ENCODE measurements at places on chromosomes 5 and 9.

GRCh38 chr9:113185271-113185670 is 34.5 kb downstream of the SLC31A2 start:
- no peak for DNase-seq

DNA sequence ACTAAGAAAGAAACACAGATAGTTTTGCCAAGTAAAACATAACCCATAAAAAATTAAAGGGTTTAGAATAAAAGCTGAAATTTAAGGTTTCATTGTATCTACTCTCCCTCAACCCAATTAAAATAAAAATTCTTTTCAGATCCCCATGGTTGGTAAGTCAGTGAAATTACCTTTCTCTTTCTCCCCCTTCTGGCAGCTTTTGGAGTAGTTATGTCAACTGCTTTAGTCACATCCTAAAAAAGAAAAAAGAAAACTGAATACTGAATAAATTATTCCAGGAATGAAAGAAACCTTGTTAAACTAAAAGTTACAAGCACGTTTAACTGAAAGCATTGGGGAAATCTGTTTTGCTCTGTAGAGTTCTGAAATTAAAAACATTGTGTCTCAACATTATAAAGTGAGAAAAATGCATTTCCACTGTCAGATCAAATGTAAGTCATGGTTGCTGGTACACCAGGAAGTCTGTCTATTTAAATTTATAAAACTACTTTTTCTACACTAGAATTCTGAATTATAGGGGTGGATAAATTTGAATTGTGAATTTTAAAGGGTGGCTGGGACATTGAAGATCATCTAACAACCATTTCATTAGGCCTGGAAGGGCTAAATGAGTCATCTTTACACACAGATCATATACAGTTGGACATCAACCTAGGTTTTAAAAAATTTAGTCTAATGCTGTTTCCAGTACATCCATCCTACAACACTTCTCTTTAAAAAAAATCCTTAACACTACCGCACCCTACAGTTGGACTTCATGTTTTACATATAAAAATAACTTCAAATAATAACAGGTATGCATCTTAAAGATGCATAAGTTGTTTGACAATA is 24.7 kb downstream of the PSIP1 start:
- DNase-seq = no peak

DNA sequence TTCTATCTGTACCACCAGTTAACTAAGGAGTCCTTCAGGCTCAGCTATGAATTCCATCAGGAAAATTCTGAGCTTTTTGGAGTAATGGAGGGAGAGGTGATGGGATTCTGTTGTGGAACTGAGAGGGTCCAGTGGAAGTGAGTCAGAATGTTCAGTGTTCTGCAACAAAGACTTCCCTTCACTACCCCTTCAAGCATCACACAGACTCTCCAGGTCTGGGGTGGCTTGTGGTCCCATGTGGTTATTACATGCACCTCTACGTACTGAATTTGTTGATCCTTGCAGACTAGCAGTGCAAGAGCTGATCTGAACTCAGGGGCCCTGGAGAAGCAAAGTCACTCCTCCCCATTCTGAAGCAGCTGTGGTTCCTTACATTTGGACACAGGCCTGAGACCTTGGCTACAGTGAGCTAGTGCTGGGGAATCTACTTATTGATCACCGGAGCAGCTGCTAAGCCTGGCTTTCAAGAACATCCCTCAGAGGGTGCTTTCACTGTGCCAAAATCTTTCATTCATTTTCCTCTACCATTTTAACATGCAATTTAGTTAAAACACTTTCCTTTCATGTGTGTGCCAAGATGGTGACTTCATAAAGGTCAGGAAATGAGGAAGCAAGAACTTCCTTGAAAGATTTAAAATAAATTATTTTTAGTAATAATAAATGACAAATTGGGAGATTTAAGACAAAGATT is 75.0 kb upstream of the TNC start:
- DNase-seq = no peak

- no peak for DNase-seq
Observed at GRCh38 chr5:149641000-149641576, 59.8 kb downstream of the ARHGEF37 start.

DNA sequence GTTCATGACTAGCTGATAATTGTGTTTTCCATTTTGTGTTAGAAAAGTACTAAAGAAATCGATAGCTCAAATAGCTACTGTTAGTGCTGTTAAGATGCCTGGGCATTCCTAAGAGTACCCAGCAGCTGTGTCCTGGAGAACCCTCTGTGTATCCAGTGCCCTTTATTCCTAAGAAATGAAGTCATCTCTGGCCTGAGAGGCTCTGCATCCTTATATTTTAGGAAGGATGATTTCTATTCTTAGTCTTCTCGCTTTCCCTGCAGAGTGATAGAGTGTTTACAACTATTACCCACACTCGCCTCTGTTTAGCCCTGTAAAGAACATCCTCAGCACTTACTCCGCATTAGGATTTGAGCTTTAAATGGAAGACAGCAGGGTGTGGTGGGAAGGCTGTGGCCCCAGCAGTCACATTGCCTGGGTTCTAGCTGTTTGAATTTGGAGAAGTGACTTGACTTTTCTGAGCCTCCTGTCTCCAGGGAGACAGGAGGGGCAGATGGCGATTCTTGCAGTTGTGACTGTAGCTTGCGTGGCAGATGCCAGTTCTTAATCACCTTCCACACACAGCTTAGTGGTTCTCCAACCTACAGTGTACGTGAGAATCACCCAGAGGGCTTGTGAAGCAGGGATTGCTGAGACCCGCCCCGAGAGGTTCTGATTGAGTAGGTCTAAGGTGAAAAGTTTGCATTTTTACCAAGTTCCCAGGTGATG is 177.2 kb upstream of the PITX1 start:
- no peak for DNase-seq

GRCh38 chr5:126778675-126779403 is 1.9 kb downstream of the LMNB1 start:
- no peak for DNase-seq
